ENCODE measurements at places on chromosomes 13 and 19.
A peak's percentile ranks its signal among the peaks of the same experiment; 100 is the strongest.

- DNase-seq: no peak
These were observed 4.8 kb downstream of the RPS16 start for GRCh38 chr19:39430675-39431593.

- DNase-seq: no peak
These were observed 1004.3 kb downstream of the SLITRK5 start for GRCh38 chr13:88675347-88675996.

- no peak for DNase-seq
These were observed 2.8 kb downstream of the JSRP1 start for GRCh38 chr19:2253106-2254063.

- DNase-seq: no peak
These were observed 58.6 kb upstream of the POSTN start for GRCh38 chr13:37657134-37657533.

- DNase-seq: no peak
These were observed 51.7 kb downstream of the ERCC5 start for GRCh38 chr13:102897371-102898138.

DNA sequence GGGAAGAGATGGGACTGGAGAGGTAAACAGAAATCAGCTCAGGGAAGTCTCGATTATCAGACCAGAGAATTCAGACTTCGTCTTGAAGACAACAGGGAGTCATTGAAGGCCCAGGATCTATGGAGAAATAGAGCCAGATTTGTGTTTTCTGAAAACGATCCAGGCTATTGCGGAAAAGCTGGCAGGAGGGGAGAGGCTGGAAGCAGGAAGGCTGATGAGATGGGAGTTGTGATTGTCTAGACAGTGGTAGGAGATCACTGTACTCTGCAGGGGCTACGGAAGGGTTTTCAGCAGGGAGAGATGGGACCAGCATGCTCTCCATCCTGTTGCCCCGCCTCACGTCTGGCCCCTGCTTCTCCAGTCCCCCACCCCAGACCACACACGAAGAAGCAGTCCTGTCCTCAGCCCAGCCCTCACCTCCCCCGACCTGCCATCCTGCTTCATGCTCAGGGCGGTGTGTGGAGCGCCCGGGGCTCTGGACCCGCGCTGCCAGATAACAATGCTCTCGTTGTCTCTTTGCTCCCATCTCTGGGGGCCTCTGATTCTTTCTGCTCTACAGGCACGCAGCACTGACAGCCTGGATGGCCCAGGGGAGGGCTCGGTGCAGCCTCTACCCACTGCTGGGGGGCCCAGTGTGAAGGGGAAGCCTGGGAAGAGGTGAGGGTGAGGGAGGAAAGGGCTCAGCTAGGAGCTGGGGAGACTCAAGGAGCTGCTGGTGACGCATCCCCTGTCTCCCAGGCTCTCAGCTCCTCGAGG, 1.9 kb downstream of the ARHGAP33 start:
- no peak for DNase-seq

GRCh38 chr13:46213242-46213641, 1.5 kb downstream of the LRRC63 start:
- no peak for DNase-seq

DNA sequence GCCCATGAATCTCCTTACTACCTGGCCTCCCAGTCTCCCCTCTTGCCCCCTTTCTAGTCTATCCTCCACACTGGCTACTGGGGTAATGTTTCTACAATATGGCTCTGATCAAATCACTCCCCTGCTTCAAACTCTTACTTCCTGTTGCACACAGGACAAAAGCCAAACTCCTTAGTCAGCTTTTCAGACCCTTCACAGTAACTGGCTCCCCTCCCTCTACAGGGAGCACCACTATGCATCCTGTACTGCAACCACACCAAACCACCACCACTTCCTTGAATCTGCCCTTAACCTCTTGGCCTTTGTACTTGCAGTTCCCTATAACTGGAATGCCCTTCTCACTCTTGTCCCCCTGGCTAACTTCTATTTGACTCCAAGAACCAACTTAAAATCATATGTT, 32.2 kb downstream of the DEDD2 start:
- no peak for DNase-seq

- no peak for DNase-seq
These were observed 22.4 kb downstream of the SIPA1L3 start for GRCh38 chr19:37929355-37929923.

GRCh38 chr13:30974350-30974749, 41.9 kb downstream of the TEX26 start:
- DNase-seq: no peak

DNA sequence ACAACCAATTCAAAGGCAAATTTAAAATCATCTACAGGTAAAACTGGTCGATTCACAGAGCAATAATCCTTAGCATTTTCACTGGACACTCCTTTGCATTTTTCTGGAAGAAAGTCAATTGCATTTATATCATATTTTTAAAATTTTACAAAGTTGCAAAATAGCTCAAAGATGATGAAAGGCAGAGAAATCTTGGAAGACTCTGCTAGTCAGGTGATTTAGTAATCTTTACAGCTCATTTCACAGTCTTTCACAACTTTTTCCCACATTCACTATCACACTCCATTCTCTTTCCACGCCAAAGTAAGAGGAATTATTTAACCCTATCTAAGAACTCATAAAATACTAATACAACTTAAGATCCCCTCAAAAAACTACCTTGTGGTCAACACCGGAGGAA, 1063.8 kb downstream of the EFNB2 start:
- DNase-seq: no peak

DNA sequence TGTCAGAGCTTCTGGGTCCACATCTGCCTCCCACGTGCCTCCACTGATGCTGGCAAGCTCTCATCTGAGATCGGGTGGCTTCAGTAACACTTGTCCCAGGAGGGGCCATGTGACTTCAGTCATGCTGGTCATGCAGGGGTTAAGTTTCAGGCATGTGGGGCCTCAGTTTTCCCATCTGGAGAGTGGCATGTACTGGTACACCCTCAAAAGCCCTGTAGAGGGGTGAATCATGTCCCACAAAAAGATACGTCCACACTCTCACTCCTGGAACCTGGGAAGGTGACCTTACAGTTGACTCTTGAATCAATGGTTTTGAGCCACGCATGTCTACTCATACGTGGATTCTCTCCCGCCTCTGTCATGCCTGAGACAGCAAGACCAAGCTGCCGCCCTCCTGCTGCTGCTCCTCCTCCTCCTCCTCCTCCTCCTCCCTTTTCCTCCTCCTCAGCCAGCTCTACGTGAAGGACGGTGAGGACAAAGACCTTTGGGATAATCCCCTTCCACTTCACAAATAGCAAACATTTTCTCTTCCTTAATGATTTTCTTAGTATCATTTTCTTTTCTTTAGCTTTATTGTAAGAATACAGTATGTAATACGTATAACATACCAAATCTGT, 53.7 kb downstream of the COMP start:
- no peak for DNase-seq

GRCh38 chr13:67119481-67119894, 110.6 kb downstream of the PCDH9 start:
- DNase-seq: no peak

DNA sequence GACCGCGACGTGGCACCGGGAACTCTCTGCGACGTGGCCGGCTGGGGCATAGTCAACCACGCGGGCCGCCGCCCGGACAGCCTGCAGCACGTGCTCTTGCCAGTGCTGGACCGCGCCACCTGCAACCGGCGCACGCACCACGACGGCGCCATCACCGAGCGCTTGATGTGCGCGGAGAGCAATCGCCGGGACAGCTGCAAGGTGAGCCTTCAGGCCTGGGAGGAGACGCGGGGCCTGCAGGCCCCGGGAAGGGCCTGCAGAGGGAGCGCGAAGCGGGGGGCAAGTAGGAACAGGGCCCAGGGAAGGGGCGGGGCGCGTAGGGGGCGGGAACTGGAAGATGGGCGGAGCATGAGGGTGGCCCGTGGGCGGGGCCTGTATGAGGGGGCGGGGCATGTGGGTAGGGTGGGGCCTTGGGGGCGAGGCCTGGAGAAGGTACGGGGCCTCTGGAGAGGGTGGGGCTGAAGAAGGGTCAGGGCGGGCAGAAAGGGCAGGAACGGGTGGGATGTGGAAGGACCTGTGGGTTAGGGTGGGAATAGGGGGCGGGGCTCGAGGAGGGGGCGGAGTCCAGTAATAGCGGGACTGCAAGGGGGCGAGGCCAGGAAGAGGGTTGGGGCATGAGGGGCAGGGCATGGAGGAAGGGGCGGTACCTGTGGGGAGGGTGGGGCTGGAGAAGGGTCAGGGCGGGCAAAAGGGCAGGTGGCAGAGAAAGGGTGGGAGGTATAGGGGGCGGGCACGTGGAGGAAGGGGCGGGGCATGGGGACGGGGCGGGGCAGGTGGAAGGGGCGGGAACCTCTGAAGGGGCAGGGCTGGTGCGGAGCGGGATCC, 2.5 kb downstream of the CFD start:
- DNase-seq: peak; percentile 37

- DNase-seq: no peak
These were observed 269.0 kb downstream of the FGF14 start for GRCh38 chr13:102132777-102133295.

- DNase-seq: no peak
These were observed 83.4 kb downstream of the C13orf42 start for GRCh38 chr13:51027644-51028043.

DNA sequence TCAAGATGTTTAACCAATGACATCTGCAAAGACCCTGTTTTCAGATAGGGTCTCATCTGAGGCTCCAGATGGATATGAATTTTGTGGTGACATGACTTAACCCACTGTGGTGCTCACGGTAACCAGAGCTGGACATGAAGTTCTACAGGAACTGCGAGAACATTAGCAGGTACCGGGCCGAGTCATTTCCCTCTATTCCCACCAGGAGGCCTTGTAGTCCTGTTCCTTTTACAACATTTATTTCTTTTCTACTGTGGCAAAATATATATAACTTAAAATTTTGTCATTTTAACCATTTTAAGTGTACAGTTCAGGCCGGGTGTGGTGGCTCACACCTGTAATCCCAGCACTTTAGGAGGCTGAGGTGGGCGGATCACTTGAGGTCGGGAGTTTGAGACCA, 7.6 kb upstream of the TSPAN16 start:
- no peak for DNase-seq

- no peak for DNase-seq
These were observed 22.9 kb downstream of the SLC7A1 start for GRCh38 chr13:29572575-29572974.

DNA sequence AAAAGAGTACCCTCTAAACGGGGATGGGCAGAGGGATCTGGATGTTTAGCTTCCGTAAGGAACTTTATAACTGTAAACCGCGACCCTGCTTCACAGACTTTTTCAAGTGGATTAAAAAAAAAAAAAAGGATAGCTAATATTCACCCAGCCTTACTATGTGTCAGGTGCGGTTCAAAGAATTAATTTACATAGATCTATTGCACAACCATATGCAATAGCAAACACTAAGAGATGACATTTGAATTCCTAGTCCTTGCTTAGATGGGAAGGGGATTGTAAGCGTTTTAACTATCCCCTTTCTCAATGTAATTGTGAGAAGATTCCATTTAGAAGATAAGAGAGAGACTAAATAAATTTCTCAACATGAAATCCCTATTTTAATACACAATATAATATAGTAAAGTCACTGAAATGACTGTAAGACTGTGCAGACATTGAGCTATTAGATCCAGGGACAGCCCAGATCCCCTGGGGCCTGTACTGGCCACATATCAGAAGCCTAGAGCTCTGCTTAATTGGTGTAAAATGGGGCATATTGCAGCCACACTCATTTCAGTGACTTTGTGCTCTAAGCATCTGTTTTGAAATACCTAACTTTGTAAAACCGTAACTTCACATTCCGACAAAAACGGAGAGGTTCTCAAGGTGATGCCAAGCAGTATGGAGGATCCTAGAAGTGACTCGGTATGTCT, 13.6 kb downstream of the LATS2 start:
- DNase-seq: no peak

GRCh38 chr13:44810061-44810840, 179.0 kb downstream of the NUFIP1 start:
- DNase-seq: no peak

All from stimulated activated CD8-positive, alpha-beta memory T cell treated with anti-CD3 and anti-CD28 coated beads, Interleukin-15, amount 100 ng/mL, for 4 hours (primary cell).